LoVo (cell line): ENCODE measurements at places on chromosomes 3 and 15.

DNA sequence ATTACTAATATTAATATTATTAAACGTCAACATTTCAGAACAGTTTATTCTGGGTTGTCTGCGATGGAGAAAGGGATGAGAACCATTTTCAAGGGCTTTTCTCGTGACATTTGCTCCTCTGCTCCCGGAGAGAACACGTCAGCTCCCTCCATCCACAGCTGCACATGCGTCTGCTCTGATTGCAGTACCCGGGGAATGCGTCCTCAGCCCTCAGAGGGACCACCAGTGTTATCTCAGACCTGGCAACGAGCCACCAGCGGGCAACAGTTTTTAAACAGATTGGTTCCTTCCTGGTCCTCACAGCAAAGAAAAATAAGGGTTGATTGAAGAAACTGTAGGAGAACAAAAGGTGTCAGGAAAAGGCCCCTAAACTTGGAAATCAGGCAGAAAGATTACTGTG, 202.2 kb upstream of the ADAMTS9 start:
- no peak for DNase-seq

DNA sequence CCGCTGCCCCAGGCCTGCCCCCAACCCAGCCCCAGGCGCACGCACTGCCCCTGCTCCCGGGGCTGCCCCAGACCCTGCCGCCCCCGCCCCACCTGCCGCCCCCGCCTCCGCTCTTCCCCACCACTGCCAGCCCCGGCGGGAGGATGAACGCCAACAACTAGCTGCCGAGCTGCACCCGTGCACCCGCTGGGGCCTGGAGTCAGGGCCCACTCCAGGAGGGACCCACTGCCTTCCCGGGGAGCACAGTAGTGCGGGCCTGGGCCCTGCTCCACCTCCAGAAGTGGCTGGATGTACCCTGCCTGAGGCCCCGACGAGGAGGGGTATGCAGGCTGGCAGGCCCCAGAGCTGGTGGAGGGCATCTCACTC, 10.9 kb downstream of the ZBTB47 start:
- no peak for DNase-seq

DNA sequence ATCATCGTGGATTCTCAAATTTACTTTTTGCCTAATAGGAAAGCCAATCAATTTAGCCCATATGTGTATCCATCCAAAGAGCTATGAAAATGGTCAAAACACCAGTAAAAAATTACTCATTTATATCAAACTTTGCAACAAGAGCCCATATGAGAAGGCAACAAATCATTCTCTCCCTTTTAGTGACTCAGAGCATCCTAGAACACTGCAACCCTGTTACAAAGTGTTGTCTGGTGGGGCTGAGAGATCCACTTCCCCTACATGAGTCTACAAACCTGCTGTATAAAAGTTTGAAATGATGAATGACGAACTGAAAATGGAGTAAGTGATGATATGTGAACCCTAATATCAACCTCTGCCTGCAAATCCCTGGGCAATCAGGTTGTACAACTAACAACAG, 23.3 kb downstream of the PDZRN3 start:
- no peak for DNase-seq

- no peak for DNase-seq
These were observed 318.5 kb downstream of the ZNF621 start for GRCh38 chr3:40843208-40843624.

- DNase-seq, result no peak
These were observed 273.1 kb downstream of the UACA start for GRCh38 chr15:70490148-70490837.

DNA sequence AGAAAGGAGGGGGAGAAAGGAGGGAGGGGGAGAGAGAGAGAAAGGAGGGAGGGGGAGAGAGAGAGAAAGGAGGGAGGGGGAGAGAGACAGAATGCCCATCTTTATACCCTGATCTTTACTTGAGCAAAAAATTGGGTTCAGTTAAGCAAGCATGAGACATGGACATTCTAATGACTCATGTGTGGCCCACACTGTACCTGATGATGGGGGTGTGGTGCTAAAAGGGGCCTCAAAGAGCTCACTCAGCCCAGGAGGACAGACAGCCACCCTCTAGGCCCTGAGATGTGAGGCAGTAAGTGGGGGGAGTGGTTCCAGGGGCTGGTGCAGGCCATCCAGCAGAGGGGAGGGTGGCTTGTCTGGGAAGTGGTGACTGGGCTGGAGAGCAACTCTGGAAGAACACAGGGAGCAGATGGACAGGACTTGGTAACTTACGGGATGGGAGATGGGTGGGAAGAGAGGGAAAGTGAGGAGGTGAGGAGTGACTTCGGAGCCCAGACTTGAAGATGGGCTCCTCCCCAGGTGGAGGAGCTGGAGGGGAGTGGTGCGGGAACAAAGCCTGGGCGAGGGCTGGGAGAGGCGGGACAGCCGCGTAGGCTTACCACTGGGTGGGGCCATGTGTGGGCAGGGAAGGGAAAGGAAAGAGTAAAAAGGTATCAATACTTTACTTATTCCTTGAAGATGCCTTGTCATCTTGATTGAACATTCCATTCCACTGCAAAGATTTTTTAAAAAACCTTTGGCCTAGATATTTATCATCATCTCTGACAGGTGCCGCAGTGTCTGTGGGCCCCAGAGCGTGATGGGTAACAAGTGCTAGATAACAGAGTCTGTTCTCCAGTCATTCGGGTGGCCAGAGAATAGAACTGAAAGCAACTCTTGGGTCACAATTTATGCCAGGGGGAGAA, 32.3 kb downstream of the TSPAN3 start:
- DNase-seq, result no peak

DNA sequence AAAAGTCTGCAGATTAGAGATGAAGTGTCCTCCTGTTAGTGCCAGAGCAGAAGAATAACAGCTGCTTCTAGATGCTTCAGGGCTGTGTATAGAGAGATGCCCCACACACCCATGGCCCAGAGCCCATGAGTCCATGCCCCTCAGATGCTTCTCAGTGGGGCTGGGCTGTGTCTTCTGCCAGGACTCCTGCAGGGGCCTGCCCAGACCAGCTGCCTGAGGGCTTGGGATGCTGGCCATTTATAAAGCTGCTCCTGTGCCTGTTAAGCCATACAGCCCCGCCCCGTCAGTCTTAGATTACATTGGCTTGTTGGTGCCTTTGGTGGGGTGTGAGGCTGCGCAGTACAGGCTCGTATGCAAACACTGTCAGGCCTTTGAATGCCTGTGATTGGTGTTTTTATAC, 318.0 kb upstream of the CTDSPL start:
- DNase-seq, result no peak

DNA sequence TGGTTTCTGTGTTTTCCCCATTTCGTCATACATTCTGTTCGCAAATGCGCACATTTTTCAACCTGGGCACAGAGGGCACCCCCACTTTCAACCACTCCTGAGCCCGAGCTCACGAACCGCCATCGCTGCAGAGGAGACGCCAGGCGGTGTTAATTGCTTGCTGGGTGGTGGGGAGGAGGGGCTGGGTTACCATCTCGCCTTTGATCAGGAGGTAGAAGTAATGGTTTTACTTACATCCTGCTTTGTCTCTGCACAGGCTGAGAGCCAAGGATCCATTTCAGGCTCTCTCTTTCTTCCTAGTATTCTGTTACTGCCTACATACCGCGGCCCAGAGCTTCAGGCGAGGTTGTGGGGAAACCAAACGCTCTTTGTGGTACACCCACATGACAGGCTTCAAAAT, 177.3 kb upstream of the WNT5A start:
- no peak for DNase-seq
